ENCODE measurements at places on chromosomes 13 and 19.

GRCh38 chr13:96181911-96182310 is 92.0 kb downstream of the HS6ST3 start:
- no peak for DNase-seq

DNA sequence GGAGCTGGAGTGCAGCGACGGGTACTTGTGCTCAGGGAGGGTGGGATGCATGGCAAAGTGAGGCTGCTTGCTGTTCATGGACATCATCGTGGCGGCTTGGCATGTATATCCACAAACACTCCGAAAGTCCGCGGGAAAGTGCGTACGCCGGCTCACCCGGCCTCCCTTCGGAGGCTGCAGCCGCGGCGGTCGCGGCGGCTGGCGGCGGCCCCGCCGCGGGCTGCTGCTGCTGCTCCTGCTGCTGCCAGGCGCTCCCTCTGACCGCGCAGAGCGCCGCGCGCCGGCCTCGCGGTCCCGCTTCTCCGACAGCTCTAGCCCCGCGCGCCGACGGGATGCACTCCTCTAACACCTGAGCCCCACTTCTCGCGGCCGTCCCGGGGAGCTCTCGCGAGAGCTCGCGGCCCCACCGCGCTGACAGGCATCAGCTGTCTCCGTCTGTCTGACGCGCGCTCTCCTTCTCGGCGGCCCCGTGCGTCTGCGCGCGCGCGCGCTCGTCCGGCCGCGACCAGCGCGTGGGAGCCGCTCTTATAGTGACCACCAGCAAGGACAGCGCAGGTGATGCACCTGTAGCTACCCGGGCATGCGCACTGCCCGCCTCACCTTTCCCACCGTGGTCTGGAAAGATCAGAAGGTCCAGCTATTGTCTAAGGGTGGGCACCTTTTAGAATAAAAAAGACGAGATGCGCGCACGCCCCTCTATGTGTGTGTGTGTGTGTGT is at the start of gene POU4F1:
TSS of gene POU4F1 (minus strand) at position 313 of the 718 bp plus-strand sequence. CDS start at position 87, 226 bp downstream.
- DNase-seq: peak; percentile 86

- no peak for DNase-seq
These were observed 12.3 kb downstream of the ATP8B3 start for GRCh38 chr19:1799695-1800342.

DNA sequence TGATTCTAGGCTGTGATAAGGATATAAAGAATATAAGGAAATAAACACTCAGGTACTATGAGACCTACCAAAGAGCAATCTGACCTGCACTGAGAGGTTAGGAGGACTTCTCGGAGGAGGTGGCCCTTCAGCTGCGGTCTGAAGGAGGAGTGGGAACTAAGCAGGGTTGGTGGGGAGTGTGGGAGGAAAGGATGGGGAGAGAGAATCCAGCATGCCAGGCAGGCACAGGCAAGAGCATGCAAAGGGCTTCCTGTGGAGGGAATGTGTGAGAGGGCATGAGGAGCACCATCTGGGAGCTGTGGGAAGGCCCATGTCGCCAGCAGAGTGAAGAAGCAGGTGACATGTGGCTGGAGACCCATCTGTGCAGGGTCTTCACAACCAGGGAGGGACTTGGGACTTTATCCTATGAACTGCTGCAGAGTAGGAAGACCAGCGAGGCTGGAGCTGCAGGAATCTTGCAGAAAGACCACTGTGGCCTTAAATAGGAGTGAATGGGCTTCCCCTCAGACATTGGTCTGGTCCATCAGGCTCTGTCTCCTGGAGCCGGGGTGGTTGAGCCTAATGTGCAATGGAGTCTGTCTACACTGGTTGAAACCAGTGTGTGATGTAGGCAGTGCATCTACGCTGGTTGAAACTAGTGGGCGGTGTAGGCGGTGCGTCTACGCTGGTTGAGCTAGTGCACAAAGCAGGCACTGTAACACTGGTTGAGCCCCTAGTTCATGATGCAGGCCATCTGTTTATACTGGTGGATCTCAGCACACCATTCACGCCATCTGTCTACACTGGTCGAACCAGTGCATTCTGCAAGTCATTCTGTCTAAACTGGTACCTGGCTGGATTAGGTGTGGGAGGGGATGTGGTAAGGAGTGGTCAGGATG is 6.4 kb downstream of the CHST8 start:
- no peak for DNase-seq

- no peak for DNase-seq
These were observed 5.6 kb downstream of the TLE6 start for GRCh38 chr19:2982983-2983350.

DNA sequence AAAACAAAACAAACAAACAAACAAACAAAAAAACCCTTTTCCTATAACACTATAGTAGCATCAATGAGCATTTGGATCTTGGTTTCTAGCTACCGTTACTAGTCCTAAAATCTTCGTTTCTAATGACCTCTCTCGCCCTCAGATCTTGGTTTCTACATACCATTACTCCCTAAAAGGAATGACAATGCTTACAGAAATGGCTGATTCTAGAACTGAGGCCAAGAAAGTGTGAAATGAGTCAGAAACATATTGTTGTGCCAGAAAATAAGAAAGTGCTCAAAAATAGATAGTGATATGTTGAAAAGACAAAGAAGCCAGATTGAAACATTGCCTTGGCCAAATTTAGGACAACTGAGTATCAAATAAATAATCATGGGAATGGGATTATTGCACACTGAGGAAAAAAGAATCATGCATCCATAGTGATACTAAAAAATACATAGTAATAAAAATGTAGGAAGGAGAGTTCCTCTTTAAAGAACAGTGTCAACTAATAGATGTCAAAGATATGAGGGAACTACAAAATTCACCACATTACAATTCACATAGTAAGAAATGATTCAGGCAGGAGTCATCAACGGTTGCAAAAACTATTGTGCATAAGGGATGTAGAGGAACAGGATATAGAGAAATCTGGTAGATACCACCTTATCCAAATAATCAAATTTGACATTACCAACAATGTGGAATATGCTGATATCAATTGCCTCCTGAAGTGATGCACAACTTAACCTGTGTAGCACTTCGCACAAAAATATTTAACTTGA is 386.6 kb downstream of the DIAPH3 start:
- DNase-seq: peak; percentile 8

GRCh38 chr19:38952395-38953165 is 21.8 kb downstream of the MRPS12 start:
- DNase-seq: no peak

All from GM06990 (cell line).